ENCODE measurements at places on chromosomes 2 and 18. TPM values are rescaled to one million over a fixed set of nuclear protein-coding genes. Genes with fewer than 3 reads are reported as not detected.

Gene C2orf76
- total RNA-seq = 17.6 TPM

Gene CRYBA2
- not detected for total RNA-seq

Gene HRH4
- total RNA-seq = 0.06 TPM

Gene GPR45
- not detected for total RNA-seq

Gene MAP3K19
- total RNA-seq = not detected

Gene SERPINB4
- total RNA-seq = not detected

Gene SGO2
- total RNA-seq = 6.0 TPM

Gene SNORC
- total RNA-seq = 0.93 TPM

Gene KCNS3
- total RNA-seq = 0.66 TPM

Gene TANC1
- total RNA-seq = 46.6 TPM

Gene CABYR
- 1.5 TPM for total RNA-seq

Gene CDH2
- total RNA-seq = 57.3 TPM

Gene ZDBF2
- 10.9 TPM for total RNA-seq

Data from aortic smooth muscle cell (primary cell).